ENCODE measurements at places on chromosomes 1 and 21. TPM values are rescaled to one million over a fixed set of nuclear protein-coding genes. Genes with fewer than 3 reads are reported as not detected.

DNA sequence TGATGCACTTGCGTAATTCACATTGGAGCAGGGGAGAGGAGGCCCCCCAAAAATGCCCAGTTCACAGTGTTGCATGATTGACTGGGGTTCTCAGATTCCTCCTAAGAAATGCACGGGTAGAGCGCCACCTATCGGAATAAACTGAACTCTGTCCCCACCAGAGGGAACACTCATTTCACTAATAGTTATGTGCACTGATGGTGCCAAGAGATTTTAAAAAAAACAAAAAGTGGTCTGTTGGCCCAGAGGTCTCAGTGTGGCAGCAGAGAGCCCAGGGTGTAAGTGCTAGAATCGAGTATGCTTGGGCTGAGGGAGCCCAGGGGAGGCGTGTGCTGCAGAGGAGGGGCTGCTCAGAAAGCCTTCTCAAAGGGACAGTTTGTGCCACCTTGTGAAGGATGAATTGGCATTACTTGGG lies 6.9 kb downstream of the PINK1 start:
- H3K4me3 ChIP-seq, result no peak overlapping the region
- no peaks in the 10 kb centered on the region for H3K27me3 ChIP-seq
- DNase-seq, result peak; percentile 32

GRCh38 chr1:4755301-4755845 lies 101.0 kb downstream of the AJAP1 start:
- no peak overlapping the region for H3K27ac ChIP-seq
- H3K4me1 ChIP-seq, result no peaks in the 10 kb centered on the region
- H3K36me3 ChIP-seq, result peaks cover 18% of the 10 kb centered on the region
- no peak overlapping the region for H3K4me3 ChIP-seq
- peaks cover 18% of the 10 kb centered on the region for H3K27me3 ChIP-seq

Gene MYOG
- total RNA-seq, result not detected

DNA sequence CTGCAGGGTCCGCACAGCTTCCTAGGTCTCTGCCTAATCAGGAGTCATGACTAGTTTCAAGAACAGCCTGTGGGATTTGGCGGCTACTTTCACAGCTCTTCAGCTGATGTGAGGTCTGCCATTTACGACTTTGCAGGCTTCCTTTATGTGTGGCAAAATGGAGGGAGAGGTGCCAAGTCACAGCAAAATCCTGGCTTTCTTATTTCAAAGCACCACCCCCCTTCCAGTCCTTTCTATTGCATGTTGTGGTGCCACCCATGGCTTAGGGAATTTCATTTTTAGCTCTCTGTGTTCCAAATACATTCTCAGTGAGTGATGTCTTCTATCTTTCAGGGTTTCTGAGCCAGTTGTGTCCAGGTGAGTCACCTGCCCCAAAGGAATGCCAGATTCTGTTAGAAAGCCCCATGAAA lies 75.1 kb upstream of the WLS start:
- no peak overlapping the region for H3K4me3 ChIP-seq
- no peaks in the 10 kb centered on the region for H3K4me1 ChIP-seq
- DNase-seq, result no peak
- no peaks in the 10 kb centered on the region for H3K36me3 ChIP-seq
- H3K27me3 ChIP-seq, result no peaks in the 10 kb centered on the region

DNA sequence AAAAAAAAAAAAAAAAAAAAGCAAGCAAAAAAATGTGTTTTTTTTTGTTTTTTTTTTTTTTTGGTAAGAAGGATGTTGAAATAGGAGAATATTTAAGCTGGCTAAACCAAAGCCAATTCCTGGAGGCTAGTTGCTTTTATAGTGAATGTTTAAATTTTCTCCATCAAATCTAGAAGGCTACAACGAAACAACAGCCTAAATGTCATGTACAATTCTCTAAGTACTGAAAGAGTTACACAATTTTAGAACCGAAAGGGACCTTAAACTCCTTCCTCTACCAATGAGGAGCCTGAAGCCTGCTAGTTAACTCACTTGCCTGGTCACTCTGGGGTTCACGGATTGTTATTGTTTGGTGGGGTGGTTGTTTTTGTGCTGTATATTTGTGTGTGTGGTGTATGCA lies 3.5 kb downstream of the WLS start:
- H3K4me1 ChIP-seq, result peaks cover 20% of the 10 kb centered on the region
- peaks cover 44% of the 10 kb centered on the region for H3K27me3 ChIP-seq
- DNase-seq, result no peak
- no peaks in the 10 kb centered on the region for H3K36me3 ChIP-seq

Gene TTC34
- total RNA-seq, result 6.2 TPM

Gene CELA3B
- not detected for total RNA-seq

Gene FNDC5
- total RNA-seq, result not detected

- H3K4me3 ChIP-seq, result no peak overlapping the region
- H3K27ac ChIP-seq, result no peak overlapping the region
- no peaks in the 10 kb centered on the region for H3K4me1 ChIP-seq
- DNase-seq, result no peak
- no peaks in the 10 kb centered on the region for H3K36me3 ChIP-seq
Measured at GRCh38 chr1:24776821-24777220, 31.6 kb downstream of the CLIC4 start.
